ENCODE measurements at places on chromosomes 6 and 20. TPM values are rescaled to one million over a fixed set of nuclear protein-coding genes. Genes with fewer than 3 reads are reported as not detected.
A peak's percentile ranks its signal among the peaks of the same experiment; 100 is the strongest.

DNA sequence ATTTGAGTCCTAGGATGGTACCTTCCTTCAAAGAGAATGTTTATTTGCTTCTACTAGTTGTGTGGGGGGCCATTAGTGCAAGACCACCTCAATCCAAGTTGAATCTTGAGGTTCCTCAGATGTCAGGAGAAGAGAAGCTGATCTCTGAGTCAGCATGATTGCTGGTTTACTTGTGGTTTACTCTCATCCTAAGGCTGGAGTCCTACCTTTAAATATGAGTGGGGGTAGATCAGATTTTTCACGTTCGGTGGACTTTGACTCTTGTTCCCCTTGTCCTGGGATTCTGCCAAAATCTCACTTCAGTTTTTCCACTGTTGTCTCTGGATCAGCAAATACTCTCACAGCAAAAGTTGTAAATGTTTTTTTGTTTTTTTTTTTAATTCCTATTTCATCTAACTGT lies 84.6 kb upstream of the F13A1 start:
- DNase-seq, result no peak

DNA sequence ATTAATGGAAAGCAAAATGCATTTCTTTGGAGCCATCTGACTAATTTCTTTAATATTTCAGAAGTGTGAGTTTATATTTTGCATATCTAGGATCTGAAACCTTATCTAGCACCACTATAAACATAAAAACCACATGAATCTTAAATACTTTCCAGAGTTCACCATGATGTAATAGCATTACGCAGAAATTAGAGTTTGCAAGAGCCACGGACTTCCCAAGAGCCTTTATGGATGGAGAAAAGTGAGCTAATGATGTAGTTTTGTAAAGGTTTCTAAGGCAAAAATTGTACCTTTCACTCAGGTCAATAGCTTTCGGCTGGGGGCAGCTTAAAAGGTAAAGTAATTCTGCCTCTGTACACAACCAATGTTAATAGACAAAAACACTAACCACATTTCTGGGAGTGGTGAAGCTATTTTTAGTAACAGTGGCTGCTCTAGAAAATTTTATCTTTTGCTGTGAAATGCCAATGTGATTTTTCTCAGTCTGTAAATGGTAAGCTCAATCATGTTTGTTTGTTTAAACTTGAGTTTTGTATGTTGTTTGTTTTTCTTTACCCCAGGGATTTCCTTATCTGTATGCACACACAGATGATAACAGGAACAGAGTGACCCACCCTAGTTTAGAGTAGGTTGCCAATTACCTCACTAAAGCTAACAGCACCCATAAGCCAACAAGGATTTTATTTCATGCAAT lies 80.5 kb downstream of the FILIP1 start:
- no peak for DNase-seq

- no peak for DNase-seq
These were observed 304.4 kb upstream of the JAG1 start for GRCh38 chr20:10978019-10978702.

DNA sequence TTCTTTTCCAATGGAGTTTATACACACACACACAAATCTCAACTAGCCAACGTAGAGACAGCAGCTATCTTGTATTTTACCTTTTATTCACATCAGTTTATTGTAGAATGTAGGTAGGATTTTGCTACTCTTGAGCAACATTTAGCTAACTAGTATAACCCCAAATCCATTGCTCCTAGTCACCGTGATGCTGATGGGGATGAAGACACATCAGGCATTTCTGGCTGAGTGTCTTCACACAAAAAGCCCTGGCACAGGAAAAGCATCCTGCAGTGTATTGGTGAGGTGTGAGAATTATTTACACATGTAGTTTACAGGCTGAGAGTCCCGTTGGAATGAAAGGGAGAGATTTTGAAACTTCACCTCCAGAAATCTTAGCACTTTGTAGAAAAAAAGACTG lies 65.9 kb upstream of the FBXL4 start:
- no peak for DNase-seq

- no peak for DNase-seq
These were observed 5.0 kb upstream of the ZBTB24 start for GRCh38 chr6:109488001-109488400.

- peak; percentile 73 for DNase-seq
These were observed 662 bp upstream of the CCR6 start for GRCh38 chr6:167122041-167122826.

The ULBP3 gene
- not detected for total RNA-seq

The BMP5 gene
- total RNA-seq, result 3.7 TPM
